ENCODE measurements at places on chromosomes 13 and 19.
A peak's percentile ranks its signal among the peaks of the same experiment; 100 is the strongest.

GRCh38 chr19:39082745-39083598 lies 1.2 kb upstream of the ACP7 start:
- DNase-seq, result no peak

- DNase-seq, result no peak
These were observed 702.3 kb downstream of the DIAPH3 start for GRCh38 chr13:59461411-59461810.

DNA sequence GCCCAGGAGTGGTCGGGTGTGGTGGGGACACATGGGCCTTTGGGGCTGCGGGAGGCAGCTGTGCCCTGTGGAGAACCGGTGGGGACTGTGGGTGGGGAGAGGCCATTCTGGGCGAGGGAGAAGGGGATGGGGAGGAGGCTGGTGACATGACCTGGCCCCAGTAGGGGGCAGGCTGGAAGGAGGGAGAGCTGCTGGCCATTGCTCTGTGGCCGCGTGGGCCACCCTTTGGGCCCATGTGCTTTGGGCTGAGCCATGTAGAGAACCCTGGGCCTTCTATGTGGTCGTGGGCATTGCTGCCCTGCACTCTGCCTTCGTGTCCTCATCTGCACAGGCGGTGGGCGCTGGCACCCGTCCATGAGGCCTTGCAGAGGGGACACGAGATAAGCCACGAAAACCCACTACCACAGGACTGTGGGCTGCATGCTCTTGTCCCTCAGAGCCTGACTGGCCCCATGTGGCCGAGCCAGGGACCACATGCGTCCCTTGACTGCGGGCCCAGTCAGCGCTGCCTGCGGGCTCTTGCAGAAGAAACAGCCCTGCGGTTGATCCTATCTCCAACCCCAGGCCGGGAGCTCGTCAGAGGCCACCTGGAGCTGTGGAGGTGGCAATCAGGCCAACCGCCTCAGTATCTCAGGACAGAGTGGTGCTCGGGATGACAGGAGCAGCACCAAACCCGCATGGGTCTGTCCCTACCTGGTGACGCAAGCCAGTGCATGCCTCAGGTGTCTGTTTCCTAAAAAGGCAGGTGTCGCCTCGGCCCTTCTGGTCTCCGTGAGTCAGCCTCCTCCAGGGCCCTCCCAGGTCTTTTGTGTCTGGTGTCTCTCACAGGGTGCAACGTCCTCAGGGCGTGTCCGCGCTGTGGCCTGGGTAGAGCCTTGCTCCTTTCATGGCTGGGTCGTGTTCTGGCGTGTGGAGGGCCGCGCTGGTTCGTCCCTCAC lies 14.3 kb downstream of the FZR1 start:
- DNase-seq, result no peak

DNA sequence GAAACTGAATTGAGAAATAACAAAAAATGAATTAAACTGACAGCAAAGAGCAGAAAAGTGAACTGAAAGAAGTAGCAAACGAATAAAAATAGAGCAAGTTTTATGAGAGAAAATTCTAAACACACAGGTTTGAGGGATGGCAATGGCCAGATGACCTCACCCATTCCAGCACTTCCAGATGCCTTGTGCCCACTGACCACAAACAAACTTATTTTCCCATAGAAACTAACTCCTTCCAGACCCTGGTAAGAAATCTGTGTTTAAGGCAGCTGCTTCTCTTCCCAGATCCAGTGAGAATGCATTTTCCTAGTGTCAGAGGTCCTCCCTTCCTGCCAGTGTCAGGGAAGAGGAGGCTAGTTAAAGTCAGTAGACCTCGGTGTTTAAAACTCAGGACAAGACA lies 51.7 kb downstream of the RXFP2 start:
- DNase-seq, result no peak

GRCh38 chr19:58346961-58347929 lies 6.0 kb downstream of the A1BG start:
- no peak for DNase-seq

- DNase-seq, result no peak
These were observed 12.2 kb downstream of the TPM4 start for GRCh38 chr19:16088351-16089009.

DNA sequence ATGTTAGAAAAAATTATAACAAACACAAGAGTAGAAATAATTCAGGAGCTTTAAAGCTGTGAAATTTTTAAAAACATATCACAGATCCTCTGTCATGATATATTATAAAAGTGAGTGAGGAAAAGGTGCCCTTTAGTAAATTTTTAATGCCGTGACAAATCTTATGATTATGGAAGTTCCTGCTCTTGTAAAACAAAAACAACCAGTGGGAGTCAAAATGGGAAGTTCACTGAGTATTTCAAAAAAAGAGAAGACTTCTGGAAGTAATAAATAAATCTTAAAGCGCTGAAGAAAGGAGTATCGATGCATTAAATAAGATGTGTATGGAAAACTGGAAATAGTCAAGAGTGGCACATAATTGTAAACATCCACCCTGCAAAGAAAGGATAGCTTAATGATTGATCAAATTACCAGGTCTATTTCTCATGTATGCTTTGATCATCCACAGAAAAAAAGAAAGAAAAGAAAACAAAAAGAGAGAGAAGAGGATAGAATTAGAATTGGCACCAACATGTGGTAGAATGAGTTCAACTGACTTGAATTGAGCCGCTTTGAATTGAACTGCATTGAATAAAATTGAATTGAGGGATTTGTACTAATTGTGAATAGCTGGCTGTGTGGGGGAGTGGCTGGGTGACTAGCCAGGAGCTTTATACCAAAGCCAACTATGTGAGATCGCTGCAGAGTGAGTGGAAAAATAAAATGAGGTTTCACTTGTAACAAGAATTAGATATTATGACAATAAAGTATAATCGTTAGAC lies 647.6 kb upstream of the SPRY2 start:
- no peak for DNase-seq

GRCh38 chr13:51636349-51636890 lies 52.2 kb downstream of the WDFY2 start:
- DNase-seq, result peak; percentile 46

DNA sequence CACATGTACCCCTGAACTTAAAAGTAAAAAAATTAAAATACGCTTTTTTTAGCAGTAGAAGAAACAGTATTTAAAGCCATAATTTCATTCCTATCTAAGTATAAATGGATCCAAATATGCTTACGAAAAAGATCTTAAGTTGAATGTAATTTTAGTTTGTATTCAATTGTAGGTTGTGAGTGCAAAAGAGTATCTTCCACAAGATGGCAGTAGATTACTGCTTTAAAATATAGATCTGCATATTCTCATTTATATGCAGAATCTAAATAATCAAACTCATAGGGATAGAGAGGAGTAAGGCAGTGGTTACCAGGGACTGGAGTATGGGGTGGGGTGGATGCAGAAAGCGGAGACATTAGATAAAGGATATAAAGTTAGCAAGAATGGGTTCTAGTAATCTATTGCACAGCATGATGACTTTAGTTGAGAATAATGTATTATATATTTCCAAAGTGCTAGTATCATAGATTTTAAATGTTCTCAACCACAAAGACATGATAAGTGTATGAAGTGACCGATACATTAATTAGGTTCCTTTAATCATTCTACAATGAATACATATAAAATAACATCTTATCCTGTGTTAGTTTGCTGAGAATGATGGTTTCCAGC lies 14.2 kb downstream of the OR7A17 start:
- DNase-seq, result no peak

- no peak for DNase-seq
These were observed 6.0 kb downstream of the UBL3 start for GRCh38 chr13:29844441-29844840.

- peak; percentile 92 for DNase-seq
These were observed 9.4 kb downstream of the HRC start for GRCh38 chr19:49145573-49146407.

GRCh38 chr19:47603706-47604565 lies 5.0 kb upstream of the BICRA start:
- DNase-seq, result no peak

- no peak for DNase-seq
These were observed 657 bp downstream of the PLIN3 start for GRCh38 chr19:4866595-4867424.
